ENCODE measurements at places on chromosomes 5 and 9.

- DNase-seq: no peak
Measured at GRCh38 chr9:124300312-124300711, 42.6 kb downstream of the NEK6 start.

GRCh38 chr9:83511051-83511450 lies 27.1 kb downstream of the FRMD3 start:
- DNase-seq: no peak

- DNase-seq: no peak
Measured at GRCh38 chr5:88483964-88484672, 215.5 kb upstream of the TMEM161B start.

DNA sequence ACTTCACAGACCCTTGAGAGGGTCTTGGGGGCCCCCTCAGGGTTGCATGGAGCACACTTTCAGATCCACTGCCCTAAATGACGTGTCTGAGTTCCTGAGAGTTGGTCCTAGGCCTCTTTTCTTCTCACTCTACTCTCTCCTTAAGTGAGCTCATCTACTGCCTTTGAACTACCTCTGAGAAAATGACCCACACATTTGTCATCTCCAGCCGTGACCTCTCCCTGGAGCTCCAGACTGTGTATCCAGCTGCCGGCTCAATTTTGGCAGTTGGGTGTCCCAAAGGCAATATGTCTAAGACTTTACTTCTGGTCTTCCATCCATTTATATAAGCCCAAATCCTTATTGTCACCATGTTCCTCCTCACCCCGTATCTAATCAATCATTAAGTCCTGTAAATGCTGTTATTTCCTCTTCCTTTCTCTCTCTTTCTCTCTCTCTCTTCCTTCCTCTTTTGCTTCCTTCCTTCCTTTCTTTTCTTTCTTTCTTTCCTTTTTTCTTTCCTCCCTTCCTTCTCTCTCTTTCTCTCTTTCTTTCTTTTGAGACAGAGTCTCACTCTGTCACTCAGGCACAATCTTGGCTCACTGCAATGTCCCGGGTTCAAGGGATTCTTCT lies 51.2 kb upstream of the HSPA9 start:
- DNase-seq: peak; percentile 7

GRCh38 chr5:41636605-41637004 lies 126.2 kb upstream of the PLCXD3 start:
- no peak for DNase-seq

DNA sequence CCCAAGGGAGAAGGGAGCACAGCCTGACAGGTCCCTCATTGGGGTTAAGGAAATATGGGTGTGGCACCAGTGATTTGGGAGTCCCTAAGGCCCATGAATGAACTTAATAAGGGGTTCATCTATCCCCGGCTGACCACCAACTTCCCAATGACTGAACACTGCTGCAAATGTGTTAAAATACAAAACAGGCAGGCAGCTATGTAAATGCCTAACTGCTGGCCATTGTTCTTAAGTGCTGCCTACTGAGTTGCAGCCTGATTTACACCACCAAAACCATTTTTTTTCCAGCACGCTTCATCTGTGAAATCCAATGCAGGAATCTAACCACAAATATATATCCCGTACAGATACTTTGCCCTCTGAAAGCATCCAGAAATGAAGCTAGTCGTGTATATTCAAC lies 478.5 kb downstream of the PTPRD start:
- no peak for DNase-seq

DNA sequence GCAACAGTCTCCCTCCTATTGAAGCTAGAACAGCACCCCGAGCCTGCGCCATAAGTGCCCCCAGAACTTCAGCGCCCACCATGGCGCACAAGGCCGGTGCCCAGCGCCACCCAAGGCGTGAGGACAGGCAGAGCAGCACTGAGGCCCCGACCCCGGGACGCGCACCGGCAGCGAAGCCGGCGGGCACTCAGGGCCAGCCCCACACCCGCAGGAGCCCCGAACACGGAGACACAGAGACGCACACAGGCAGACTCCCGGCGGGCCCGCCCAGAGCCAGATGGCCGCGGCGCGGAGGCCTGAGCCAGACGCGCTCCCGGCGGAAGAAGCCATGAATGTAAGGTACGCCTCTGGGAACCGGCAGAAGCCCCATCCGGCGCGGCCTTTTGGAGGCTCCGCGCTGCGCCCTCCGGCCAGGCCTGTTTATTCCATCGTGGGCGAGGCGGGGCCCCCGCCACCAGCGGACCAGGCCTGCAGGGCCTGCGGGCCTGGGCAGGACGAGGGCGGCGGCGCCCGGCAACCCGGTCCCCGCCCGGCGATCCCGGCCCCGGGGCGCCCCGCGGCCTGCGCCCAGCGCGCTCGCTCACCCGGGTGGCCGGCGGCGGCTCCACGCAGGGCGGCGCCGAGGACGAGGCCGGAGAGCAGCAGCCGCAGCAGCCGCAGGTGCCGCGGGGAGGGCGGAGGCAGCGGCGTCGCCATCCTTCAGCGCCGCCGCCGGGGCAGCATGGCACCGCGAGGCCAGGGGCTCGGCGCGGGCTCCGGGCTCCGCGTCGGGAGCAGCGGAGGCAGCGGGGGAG lies 486 bp downstream of the NPDC1 start:
- no peak for DNase-seq

DNA sequence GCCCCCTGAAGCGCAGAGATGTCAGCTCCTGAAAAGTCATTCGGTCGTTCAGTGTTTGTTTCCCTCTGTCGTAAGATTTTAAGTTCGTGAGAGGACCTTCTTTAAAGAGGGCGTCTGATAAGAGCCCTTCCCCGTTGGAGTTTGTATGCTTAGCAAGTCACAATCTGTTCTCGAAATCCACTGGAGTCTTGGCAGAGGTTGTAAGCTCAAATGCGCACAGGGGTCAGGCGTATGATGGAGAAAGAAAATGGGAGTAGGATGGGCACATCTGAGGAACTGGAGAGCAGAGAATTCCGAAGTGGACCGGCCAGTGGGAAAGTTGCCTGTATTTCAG lies 710 bp downstream of the HSD17B4 start:
- DNase-seq: no peak
